NCI-H1694 (cell line): ENCODE measurements at places on chromosomes 7 and 10.
A peak's percentile ranks its signal among the peaks of the same experiment; 100 is the strongest.

- no peak for DNase-seq
These were observed 186.0 kb downstream of the JAZF1 start for GRCh38 chr7:27994639-27995038.

DNA sequence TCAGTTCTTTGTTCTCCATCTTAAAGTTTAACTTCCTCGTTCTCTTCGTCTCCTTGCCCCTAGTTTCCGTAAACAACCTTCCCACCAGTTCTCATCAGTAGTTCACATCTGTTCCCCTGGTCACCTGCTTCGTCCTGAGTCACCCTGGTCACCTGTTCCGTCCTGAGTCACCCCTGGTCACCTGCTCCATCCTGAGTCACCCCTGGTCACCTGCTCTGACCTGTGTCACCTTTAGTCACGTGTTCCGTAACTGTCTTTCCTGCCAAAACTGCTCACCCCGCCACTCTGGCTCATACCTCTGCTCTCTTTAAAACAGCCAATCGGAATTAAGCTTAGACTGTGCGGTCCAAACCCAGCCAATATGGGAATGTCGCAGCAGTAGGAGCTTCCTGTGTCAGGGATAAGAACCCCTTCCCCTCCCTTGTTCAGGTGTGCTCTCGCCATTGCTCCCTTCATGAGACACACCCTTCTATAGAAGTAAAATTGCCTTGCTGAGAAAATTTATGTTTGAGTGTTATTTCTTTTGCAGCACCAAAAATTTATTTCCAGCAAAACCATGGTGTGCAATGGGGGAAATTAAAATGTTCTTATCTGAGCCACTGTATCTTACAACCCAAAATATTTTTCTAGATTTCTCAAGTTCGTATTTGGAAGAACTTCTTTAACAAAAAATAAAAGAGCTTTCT, 112.2 kb downstream of the VIM start:
- no peak for DNase-seq

DNA sequence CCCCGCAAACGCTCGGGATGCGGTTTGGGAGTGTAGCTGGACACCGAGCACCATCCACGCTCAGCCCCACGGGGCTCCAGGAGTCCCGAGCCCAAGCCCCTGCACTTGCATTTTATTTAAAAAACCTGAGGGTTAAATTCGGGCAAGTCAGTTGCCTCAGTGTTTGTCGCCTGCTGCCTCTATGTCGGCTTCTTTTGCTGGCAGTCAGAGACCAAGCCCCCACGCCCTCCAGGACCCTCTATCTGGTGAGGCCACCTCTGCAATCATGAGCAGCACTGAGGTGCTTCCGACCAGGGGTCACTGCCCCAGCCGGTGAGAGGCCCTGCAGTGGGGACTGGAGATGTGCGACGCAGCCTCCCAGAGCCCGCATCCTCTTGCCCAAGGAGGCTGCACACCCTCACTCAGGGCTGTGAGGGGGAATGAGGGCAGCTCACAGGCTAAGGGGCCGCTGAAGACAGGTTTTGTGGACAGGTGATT, 13.3 kb upstream of the ZNF273 start:
- no peak for DNase-seq

DNA sequence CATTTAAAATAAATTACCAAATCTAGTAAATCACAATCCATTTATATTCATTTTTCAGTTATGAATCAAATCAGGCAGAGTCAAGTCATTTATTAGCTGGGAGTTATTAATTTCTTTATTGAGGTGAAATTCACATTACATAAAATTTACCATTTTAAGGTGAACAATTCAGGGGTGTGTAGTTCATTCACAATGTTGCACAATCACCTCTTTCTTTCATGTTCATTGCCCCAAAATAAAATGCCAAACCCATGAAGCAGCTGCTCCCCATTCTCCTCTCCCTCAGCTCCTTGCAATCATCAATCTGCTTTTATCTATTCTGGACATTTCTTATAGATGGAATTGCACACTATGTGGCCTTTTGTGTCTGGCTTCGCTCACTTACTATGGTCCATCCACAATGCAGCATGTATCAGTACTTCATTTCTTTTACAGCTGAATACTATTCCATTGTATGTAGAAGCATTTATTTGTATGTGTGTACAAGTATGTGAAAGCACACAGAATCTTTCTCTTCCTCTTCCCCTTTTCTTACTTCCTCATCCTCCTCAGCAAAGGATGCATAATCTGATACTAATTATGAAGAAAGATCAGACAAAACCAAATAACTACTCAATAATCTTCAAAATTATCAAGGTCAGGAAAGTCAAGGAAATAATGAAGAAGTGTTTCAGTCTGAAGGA, 60.6 kb downstream of the LMBR1 start:
- DNase-seq, result no peak

- no peak for DNase-seq
These were observed 729.1 kb downstream of the TNS3 start for GRCh38 chr7:46852795-46853194.

DNA sequence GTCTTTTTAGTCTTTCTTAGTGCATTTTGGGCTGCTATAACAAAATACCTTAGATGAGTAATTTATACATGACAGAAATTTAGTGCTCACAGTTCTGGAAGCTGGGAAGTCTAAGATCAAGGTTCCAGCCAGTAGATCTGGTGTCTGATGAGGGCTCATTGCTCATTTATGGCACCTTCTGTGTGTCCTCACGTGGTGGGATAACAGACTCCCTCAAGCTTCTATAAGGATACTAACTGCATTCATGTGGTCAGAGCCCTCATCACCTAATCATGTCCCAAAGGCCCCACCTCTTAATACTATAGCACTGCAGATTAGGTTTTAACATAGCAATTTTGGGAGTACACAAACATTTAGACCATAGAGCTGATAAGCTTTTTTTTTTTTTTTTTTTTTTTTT, 80.4 kb downstream of the ZNRF2 start:
- DNase-seq, result no peak

- peak; percentile 23 for DNase-seq
These were observed 14.4 kb upstream of the WBP1L start for GRCh38 chr10:102729029-102730026.

DNA sequence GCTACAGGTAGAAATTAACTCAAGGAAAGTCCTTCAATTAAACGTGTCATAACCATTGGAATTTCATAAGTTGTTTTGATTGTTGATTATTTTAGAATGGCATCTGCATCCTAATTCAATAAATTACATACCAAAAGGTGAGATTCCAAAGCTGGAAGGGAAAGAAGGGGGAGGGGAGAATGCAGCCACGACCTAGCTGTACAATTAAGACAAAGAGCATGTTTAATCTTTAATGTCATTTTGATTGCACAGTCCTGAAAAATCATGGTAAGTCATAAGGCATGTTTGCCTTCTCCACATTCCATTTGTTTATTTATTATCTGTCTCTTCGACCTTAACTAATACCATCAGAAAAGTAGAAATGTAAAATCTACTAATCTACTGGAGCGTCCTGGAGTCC, 358.1 kb downstream of the FRMD4A start:
- DNase-seq, result no peak

DNA sequence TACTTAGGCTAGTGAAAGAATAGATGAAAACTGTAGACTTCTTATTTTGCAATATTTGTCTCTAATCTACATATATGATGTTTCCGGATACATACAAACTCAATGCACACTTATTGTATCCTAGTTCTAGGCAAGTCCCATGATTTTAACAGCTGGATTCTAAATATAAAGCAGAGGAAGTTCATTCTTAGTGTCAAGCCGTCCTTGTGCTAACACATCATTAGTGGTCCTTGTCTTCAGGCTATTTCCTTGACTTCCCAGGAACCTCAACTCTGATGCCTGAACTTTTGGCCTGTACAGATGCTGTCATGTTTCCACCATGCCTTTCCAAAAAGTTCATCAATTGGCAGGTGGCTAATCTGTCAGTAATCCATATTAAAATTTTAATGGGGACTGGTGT, 301.9 kb upstream of the DGKB start:
- no peak for DNase-seq

GRCh38 chr7:53475776-53476175, 440.3 kb downstream of the POM121L12 start:
- DNase-seq, result no peak

GRCh38 chr10:101303087-101303703, 50.8 kb upstream of the BTRC start:
- no peak for DNase-seq

- DNase-seq, result no peak
These were observed 19.2 kb upstream of the SEC61G start for GRCh38 chr7:54778166-54778565.

- peak; percentile 13 for DNase-seq
These were observed 32.5 kb downstream of the LAMB4 start for GRCh38 chr7:108097703-108098102.

DNA sequence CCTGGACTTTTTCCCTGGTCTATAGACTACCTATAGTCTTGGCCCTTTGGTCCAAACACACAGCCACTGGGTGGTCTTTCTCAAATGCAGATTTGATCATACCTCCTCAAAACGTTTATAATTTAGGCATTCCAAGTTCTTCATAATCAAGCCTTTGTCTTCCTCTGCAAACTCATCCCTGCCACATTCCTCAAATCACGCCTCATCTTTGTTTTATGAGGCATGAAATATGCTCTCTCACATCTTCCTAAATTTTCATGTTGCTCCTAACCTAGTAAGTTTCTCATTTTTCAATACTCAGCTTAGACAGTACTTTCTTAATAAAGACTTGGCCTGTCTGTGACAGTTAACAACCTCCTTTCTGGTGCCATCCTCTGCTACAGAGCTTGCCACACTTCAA, 10.9 kb upstream of the HERC4 start:
- no peak for DNase-seq

DNA sequence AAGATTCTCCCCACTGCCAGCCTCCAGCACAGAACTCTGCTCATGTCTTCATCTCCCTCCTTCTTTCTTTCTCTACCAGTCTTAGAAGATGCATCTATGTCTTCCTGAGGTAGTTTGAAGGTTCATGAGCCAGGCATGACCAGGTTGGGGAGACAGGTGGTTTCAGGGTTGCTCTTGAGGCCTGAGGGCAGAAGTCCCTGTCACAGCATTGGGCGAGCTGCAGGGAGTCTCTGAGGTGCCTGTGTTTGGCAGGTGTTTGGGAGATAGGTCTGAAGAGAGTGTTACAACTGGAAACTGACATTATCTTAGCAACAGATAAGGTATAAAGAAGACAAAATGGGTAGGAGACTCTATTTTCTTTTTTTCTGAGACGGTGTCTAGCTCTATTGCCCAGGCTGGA, 18.7 kb downstream of the PRSS2 start:
- DNase-seq, result no peak

GRCh38 chr10:88288320-88289059, 294.6 kb downstream of the RNLS start:
- no peak for DNase-seq

DNA sequence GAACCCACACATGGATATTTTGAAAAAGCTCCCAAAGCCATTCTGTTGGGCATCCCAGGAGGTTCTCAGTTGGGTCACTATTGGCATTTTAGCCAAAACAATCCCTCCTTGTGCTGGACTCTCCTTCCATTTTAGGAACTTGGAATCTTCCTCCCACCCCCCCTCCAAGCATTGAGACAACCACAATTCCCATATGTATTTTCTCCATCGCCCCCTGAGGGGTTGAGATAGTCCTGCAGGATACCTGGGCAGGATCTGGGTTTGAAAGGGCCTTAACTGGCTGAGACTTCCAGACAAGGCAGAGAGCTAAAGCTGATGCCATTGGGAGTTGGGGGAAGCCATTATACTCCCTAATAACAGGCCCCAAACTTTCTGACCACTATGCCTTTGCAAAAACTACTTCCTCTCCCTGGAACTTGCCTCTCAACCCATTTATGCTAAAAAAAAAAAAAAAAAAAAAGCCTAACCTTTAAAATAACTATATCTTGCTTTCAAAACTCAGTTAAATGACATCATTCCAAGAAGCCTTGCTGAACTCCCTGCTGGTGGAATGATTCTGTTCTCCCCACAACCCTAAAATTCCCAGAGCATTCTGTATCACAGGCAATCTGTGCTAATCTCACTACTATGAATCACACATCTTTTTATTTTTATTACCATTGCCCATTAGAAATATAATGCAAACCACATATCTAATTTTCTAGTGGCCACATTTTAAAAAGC, 77.5 kb upstream of the PDE1C start:
- no peak for DNase-seq

GRCh38 chr7:141386881-141387280, 164.3 kb upstream of the AGK start:
- no peak for DNase-seq

DNA sequence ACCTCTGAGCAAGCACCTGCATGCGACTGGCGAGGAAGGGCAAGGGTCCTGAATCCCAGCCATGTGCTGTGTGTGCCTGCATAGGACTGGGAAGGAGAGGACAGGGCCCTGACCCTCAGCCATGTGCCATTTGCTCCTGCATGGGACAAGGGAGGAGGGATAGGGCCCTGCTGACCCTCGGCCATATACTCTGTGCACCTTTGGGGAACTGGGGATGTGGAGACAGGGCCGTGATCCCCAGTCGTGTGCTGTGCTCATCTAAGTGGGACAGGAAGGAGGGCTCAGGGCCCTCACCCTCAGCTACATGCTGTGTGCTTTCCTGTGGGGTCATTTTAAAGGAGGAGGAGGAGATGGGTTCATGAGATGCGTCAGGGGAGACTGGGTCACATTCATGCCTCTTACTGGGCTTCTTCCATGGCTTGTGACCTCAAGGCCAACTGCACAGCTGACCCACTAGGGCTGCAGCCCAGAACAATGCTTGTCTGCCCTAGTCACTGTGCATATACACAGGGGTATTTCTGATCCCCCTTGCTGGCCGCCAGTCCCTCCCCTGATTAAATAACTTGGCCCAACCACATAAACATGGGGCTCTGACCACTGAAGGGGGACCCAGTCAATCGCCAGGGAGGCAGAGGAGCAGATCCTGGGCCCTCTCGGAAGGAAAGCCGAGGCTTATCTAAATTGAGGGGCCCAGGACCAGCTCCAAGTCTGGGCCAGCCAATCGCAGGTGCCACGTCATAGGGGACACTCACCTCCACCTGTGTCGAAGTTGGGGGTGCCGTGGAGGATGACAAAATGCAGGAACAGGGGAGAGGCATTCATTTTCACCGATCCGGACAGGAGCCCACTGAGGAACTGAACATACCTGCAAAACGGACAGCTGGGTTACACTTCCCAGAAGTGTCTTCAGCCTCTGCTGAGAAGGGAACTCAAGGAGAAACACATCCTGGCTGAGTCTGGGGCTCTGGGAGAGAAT, 167.3 kb downstream of the TNS3 start:
- DNase-seq, result no peak

DNA sequence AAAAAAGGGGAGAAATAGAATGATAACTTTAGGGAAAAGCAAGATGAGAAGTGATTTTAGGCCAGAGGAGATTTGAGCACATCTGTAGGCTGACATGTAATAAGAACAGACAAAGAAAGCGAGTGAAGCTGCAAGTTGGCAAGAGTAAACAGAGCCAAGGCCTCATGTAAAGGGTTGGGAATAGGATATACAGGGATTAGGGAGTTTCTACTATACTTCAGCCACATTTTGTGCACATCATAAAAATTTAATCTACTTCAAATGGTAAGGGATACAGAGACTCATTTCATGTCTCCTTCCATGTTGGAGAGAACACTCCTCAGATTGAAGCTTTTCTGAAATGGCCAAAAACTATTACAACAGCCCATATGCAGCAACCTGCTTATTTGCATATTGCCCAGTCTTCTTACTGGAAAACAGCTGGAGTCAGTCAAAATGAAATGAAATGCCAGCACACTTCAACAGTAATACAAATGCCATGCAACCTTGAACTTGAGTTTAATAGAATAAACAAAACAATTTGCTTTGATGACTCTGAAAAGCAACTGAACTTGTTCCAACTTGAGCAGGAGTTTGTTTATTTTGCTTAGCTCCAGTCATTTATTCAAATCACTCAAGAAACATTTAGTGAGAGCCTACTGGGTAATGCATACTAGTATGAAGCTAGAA, 49.9 kb downstream of the NRCAM start:
- no peak for DNase-seq

- DNase-seq, result no peak
These were observed 7.8 kb downstream of the ELMO1 start for GRCh38 chr7:37440738-37441385.
